ENCODE measurements at places on chromosomes 4 and X.

DNA sequence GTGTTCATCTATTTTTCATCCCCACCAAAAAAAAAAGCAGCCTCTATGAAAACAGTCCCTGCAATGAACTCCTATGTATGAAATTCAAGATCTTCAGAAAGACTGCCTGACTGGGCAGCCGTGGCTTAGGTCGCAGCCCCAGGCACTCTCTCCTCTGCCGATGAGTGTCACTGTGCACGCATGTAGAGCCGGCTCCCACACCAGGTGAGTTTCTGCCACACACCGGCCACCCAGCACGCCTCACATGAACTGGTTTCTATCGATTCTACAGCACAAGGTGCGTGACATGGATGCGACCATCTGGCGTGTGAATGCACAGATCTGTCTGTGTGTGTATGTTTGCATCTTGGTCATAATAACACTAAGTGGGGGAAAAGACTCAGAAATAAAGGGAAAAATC lies 140.4 kb downstream of the AFAP1 start:
- DNase-seq: no peak

- DNase-seq: no peak
Observed at GRCh38 chrX:100926453-100926852, 2.3 kb downstream of the XKRX start.

DNA sequence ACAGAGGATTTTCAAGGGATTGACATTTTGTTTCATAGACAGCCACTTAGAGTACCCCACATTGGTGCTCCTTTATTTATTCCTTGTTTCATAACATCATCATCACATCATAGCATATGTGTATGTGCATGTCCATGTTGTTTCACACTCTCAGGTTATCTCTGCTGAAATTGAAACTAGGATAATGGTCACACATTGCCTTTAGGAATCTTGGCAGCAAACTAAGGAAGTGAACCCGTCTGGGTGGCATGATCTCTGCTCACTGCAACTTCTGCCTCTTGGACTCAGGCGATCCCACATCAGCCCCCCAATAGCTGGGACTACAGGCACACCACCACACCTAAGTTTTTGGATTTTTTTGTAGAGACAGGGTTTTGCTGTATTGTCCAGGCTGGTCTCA lies 234.2 kb upstream of the ANKRD50 start:
- no peak for DNase-seq

GRCh38 chr4:142607976-142608375 lies 238.1 kb downstream of the INPP4B start:
- DNase-seq: no peak

GRCh38 chr4:36242629-36243354 lies 1.5 kb downstream of the ARAP2 start:
- DNase-seq: no peak

GRCh38 chr4:154086247-154086646 lies 297.4 kb upstream of the SFRP2 start:
- DNase-seq: no peak

DNA sequence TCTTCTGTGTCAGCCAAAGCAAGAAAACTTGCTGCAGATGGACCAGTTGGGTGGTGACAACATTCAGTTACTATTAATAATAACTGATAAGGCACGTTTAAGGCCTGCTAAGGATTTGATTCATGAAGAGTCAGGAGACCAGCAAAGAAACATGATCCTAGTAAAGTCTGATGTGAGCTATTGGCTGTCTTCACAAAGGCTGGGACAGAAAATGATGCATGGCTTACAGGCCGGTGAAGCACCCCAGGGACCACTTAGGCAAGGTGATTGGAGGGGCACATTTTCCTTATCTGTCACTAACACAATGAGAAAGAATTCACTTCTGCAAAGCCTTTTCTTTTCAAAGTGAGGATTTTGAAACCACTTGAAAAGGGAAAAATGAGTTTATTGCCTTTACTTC lies 65.4 kb upstream of the TRPC3 start:
- DNase-seq: no peak
